ENCODE measurements at places on chromosomes 16 and 17. TPM values are rescaled to one million over a fixed set of nuclear protein-coding genes. Genes with fewer than 3 reads are reported as not detected.

Gene PIK3R5
- 1.1 TPM for polyA plus RNA-seq

Gene OR2C1
- not detected for polyA plus RNA-seq

Gene TBC1D16
- 3.8 TPM for polyA plus RNA-seq

Gene TBC1D3G
- polyA plus RNA-seq = not detected

Gene RNF213
- 54.7 TPM for polyA plus RNA-seq

Gene KRT33B
- polyA plus RNA-seq = 0.16 TPM

Gene IRX3
- polyA plus RNA-seq = 20.2 TPM

Gene ZP2
- not detected for polyA plus RNA-seq

Gene KRT24
- polyA plus RNA-seq = 116 TPM

Gene NSRP1
- polyA plus RNA-seq = 19.1 TPM

Gene SEZ6L2
- 0.45 TPM for polyA plus RNA-seq

Gene PRDM7
- polyA plus RNA-seq = not detected

Gene CDH16
- 6.1 TPM for polyA plus RNA-seq

Gene RDM1
- 0.55 TPM for polyA plus RNA-seq

Gene SOST
- not detected for polyA plus RNA-seq

Gene KRT31
- 16.7 TPM for polyA plus RNA-seq

Gene ITGAD
- polyA plus RNA-seq = not detected

Gene ARMC7
- polyA plus RNA-seq = 6.3 TPM

Gene NPIPA8
- 7.2 TPM for polyA plus RNA-seq

Gene CHD9NB
- polyA plus RNA-seq = 3.4 TPM

Gene CDRT4
- 2.8 TPM for polyA plus RNA-seq

Gene PSMD12
- polyA plus RNA-seq = 28.7 TPM

Gene IGFBP4
- 80.6 TPM for polyA plus RNA-seq

Gene KRTAP3-1
- polyA plus RNA-seq = not detected

Gene MAPK8IP3
- 21.6 TPM for polyA plus RNA-seq

Gene KRTAP4-4
- polyA plus RNA-seq = not detected

Gene LRRC75A
- 0.65 TPM for polyA plus RNA-seq

Gene SLC16A6
- 4.0 TPM for polyA plus RNA-seq

Gene RANGRF
- 9.9 TPM for polyA plus RNA-seq

Gene SRL
- polyA plus RNA-seq = 0.22 TPM

Gene CRHR1
- polyA plus RNA-seq = 0.31 TPM

Gene MT4
- polyA plus RNA-seq = 7.4 TPM

Gene HOXB6
- polyA plus RNA-seq = 0.29 TPM

Gene AARSD1
- 36.0 TPM for polyA plus RNA-seq

Gene CHST4
- not detected for polyA plus RNA-seq

Gene KCNG4
- not detected for polyA plus RNA-seq

Gene GNG13
- not detected for polyA plus RNA-seq

Gene ATP2C2
- 1.1 TPM for polyA plus RNA-seq

Gene NOD2
- 6.2 TPM for polyA plus RNA-seq

Gene MYH13
- 0.08 TPM for polyA plus RNA-seq

Gene DPEP3
- polyA plus RNA-seq = 0.01 TPM

Gene CRYM
- polyA plus RNA-seq = 5.3 TPM

Gene RSKR
- 6.7 TPM for polyA plus RNA-seq

Gene DNAH17
- 0.02 TPM for polyA plus RNA-seq

Gene UBE2I
- polyA plus RNA-seq = 56.9 TPM

Gene KRT27
- not detected for polyA plus RNA-seq

Gene RNU2-1
- not detected for polyA plus RNA-seq

Gene CLDN7
- polyA plus RNA-seq = 271 TPM

Gene SPN
- polyA plus RNA-seq = 1.5 TPM

Data from esophagus (tissue), 2 donors.